ENCODE measurements at places on chromosomes 12 and 14.

GRCh38 chr14:101004176-101004575 lies 100.7 kb upstream of the RTL1 start:
- DNase-seq: no peak

DNA sequence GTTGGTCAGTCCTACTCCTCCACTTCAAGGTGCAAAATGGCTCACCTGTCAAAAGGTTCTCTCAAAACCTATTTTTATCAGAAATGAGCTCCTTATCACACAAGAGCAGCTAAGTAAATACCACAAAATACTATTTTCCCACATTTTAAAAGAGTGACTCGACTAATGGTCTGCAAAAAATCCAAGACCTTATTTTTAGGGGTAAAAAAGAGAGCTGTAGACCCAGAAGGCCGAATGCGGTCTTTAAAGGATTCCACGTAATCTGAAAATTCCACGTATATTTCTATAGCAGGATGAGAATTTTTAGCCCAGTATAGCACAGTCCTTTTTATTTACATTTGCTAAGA lies 3.8 kb downstream of the C14orf93 start:
- no peak for DNase-seq

- DNase-seq: no peak
Measured at GRCh38 chr12:119634743-119635142, 33.2 kb upstream of the PRKAB1 start.

DNA sequence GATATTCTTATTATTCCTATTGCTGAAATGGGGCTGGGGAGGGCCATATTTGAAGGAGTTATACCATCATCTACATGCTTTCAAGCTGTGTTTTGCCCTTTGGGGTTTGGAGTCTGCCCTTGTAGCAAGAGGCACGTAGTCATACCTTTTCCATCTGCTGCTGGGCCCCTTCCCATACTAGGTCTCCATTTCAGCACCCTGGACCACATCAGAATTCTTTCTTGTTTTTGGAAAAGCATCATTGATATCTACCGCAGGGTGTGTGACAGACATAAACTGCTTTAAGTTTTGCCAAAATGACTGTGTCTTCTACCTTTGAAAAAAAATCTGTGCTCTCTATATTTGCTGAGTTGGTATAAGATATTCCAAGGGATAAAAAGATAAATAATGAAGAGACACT lies 12.3 kb upstream of the DUSP6 start:
- DNase-seq: no peak

DNA sequence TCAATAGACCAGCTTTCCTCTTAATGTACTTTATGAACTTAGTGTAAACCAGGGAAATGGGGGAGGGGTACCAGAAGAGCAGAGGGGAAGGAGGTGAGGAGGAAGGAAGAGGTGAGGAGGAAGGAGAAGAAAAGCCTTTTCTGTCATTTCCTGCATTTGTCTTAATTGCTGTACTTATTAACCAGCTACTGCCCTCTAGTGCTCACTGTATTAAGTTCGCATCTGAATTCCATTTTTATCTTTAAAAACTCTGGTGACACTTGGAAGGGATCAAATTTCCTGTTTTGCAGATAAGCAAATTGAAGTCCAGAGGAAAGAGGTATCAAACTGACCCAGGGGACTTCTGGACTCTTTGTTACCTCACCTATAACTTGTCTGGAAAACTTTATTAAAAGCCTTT lies 22.2 kb downstream of the MANSC1 start:
- DNase-seq: no peak

GRCh38 chr14:55911776-55912175 lies 206.4 kb upstream of the PELI2 start:
- DNase-seq: no peak

DNA sequence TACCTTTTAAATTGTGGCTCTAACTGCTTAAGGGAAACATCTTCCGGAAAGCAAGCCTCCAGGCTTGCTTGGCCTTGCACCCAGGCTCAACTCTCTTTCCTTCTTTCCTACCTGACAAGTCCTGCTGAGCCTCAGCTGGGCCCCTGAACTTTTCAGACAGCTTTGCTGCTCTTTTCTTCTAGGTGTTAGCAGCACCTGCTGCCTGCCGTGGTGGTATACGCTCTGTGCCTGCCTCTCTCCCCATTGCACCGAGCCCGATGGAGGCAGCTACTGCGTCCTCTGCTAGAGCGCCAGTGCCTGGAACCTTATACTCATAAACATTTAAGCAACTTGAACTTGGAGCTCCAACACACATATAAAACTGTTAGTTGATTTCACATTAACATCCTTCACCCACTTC lies 195.7 kb downstream of the ANO6 start:
- DNase-seq: no peak

GRCh38 chr12:66600903-66601302 lies 78.0 kb downstream of the GRIP1 start:
- DNase-seq: no peak

DNA sequence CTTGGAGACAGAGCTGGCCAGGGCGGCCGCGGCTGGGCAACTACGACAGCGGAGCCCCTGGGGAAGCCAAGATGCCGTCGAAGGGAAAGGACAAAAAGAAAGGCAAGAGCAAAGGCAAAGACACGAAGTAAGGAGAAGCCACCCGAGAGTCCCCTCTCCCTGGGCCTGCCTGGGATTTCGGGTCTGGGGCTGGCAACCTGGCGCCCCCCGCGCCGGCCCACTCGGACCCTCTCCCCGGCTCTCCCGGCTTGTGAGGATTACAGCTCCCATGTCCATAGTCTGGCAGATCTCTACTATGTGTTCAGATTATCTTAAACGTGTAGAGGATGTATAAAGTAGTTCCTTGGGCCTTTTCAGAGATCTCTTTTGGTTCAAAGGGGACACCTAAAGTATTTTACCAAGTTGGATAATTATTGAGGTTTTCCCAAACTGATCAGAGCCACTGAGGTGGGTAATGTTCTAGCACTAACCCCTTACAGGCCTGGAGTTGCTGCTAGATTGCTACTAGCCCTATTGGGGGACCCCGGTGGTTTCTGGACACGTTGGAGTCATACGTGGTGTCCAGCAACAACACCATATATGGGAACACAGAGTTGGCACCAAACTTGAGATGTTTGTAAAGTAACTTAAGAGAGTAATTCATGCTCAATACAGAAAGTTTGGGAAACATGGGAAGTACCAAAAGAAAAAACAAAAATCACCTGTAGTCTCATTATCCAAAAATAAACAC lies 424 bp downstream of the BBOF1 start:
- no peak for DNase-seq
